NCI-H524 treated with DMSO at 0.1 percent for 48 hours (cell line): ENCODE measurements at places on chromosomes 11 and 22.
A peak's percentile ranks its signal among the peaks of the same experiment; 100 is the strongest.

DNA sequence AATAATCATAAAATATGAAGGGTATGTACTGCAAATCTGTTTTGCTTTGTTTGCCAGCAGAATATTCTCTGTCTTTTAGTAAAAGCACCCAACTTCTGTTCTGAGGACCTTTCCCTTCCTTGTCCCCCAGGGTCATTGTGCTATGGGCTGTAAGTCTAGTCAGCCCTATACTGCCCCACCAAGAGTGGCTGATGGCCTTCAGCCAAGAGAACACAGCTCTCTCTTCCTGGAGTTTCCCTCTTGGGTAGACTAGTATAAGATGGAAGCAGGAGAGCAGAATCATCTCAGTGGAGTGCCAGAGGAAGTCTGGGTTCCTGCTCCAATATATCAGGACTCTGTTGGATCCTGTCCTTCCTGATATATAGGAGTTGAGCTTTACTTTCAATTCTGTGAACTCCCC is 29.0 kb downstream of the MMP13 start:
- DNase-seq: no peak

DNA sequence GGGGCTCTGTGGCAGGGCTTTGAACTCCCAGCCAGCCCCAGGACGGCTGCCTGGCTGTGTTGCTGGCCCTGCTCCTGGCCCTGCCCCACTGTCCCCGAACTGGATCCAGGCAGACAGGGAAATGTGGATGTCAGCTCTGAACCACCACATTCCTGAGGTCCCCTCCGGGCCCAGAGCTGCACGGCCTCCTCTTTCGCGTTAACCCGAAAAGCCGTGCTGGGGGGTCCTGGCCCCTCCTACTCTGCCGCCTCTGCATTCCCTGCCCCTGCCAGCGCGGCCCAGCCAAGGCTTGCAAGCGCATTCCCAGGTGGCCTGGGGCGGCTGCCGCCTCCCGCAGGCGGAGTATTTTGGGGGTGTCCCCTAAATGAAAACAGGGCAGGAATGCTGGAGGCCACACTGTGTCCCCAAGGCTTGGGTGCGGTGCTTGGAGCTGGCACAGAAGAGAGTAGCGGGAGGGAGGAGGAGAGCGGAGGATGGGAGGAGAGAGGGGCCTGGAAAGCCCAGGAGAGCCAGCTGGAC is 5.4 kb downstream of the LINC01488 start:
- DNase-seq: no peak

GRCh38 chr11:68936358-68936636 is 32.6 kb downstream of the IGHMBP2 start:
- DNase-seq: no peak

DNA sequence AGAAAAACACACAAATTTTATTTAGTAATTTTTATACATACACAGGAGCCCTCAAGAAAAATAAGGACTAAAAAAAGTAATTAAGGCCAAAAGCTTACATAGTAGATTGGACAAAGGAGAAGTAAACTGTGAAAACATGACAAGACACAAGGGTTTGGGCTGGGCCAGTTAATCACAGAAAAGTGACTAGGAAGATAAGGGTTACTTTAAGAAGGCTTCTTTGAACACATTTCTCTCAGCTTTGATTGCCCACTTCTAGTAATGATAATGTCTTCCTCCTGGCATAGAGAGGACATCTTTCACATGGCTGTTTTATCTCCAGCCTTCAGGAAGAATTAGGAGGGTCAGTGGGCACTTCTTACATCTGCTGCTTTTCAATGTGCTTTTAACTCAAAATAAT is 3.4 kb downstream of the RNF141 start:
- DNase-seq: no peak

- peak; percentile 43 for DNase-seq
Observed at GRCh38 chr11:135074397-135074998, 662.5 kb upstream of the B3GAT1 start.

GRCh38 chr22:47433627-47434026 is 671.2 kb downstream of the TBC1D22A start:
- DNase-seq: no peak

GRCh38 chr11:76638270-76639197 is 32.0 kb downstream of the LRRC32 start:
- no peak for DNase-seq

GRCh38 chr11:119712459-119713358 is 16.3 kb downstream of the NECTIN1 start:
- no peak for DNase-seq

GRCh38 chr11:94806419-94806818 is 38.3 kb downstream of the AMOTL1 start:
- DNase-seq: no peak

DNA sequence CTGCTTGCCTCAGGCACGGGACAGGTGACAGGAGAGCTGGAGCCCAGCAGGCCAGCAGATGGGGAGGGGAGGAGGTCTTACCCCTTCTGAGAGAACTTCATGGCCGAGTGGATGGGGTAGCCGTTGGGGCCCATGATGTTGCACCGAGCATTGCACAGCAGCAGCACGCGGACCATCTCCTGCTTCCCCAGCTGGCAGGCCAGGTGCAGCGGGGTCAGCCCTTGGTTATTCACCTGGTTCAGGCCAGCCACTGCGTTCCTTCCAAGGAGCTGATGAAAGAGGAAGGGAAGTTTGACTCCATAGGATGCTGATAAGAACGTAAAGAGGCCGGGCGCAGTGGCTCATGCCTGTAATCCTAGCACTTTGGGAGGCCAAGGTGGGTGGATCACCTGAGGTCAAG is 29.4 kb upstream of the BAIAP2L2 start:
- DNase-seq: no peak

- no peak for DNase-seq
Observed at GRCh38 chr11:58345204-58345603, 13.7 kb downstream of the OR5B17 start.
